ENCODE measurements at places on chromosomes 13 and 19. TPM values are rescaled to one million over a fixed set of nuclear protein-coding genes. Genes with fewer than 3 reads are reported as not detected.

Gene CTXN1
- 13.6 TPM for total RNA-seq

Gene ANGPTL8
- total RNA-seq = not detected

Gene COMMD6
- total RNA-seq = 179 TPM

Gene PGLYRP1
- not detected for total RNA-seq

Gene EPSTI1
- 0.64 TPM for total RNA-seq

Gene ZNF480
- 11.5 TPM for total RNA-seq

Gene FAM83E
- 0.82 TPM for total RNA-seq

Gene ZNF534
- not detected for total RNA-seq

Gene SIX5
- total RNA-seq = 15.9 TPM

Gene ZNF667
- 2.8 TPM for total RNA-seq

Gene FEM1A
- 8.8 TPM for total RNA-seq

Gene TEKTIP1
- total RNA-seq = not detected

Gene THSD8
- 9.3 TPM for total RNA-seq

Gene SMIM17
- not detected for total RNA-seq

Gene SERPINE3
- not detected for total RNA-seq

Gene CALR3
- not detected for total RNA-seq

Gene KIR3DL2
- total RNA-seq = not detected

Gene GNG8
- total RNA-seq = not detected

Gene RFPL4AL1
- total RNA-seq = not detected

All from HFFc6 (cell line).